Muscle of leg (tissue), 16 donors: ENCODE measurements at places on chromosomes 7 and 10. TPM values are rescaled to one million over a fixed set of nuclear protein-coding genes. Genes with fewer than 3 reads are reported as not detected.
A peak's percentile ranks its signal among the peaks of the same experiment; 100 is the strongest.

- DNase-seq, result no peak
Measured at GRCh38 chr10:19833170-19833824, 17.1 kb downstream of the PLXDC2 start.

DNA sequence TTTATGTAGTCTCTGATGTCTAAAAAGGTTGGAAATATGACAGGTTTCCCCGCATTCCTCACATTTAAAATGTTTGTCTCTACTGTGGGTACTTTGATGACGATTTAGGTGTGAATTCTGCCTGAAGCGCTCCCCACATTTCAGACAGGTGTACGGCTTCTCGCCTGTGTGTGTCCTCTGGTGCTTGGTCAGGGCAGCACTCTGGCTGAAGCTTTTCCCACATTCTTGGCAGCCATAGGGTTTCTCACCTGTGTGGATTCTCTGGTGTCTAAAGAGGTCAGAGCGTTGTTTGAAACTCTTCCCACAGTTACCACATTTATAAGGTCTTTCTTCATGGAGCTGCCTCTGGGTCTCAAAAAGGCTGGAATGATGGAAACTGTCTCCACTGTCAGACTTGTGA lies 6.3 kb downstream of the ZNF394 start:
- no peak for DNase-seq

GRCh38 chr7:94348142-94348541 lies 46.6 kb upstream of the COL1A2 start:
- DNase-seq, result peak; percentile 99

- DNase-seq, result no peak
Measured at GRCh38 chr7:137888241-137888640, 41.5 kb upstream of the DGKI start.

GRCh38 chr7:138434597-138435019 lies 25.5 kb upstream of the TRIM24 start:
- DNase-seq, result no peak

DNA sequence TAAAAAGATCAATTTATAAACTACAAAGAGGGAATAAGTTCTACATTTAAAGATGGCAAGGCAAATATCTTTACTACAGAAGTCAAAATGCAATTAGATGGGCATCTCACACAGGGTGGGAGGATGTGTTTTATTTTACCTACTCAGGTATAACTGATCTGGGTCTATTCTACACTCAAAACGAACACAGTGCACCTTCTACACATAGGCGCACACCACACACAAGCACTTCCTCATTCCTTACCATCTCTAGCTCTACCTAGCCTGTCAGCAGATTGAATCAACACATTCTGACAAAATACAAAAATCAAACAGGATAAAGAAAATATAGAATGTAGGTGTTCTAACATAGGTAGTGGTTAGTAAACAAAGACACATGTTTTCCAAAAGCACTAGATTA lies 64.8 kb downstream of the SGCE start:
- no peak for DNase-seq

WNT8B gene
- polyA plus RNA-seq, result not detected

REEP3 gene
- 17.5 TPM for polyA plus RNA-seq

PLCE1 gene
- 36.0 TPM for polyA plus RNA-seq

MRLN gene
- 141 TPM for polyA plus RNA-seq

GSAP gene
- polyA plus RNA-seq, result 2.3 TPM
